ENCODE measurements at places on chromosomes 5 and 9. TPM values are rescaled to one million over a fixed set of nuclear protein-coding genes. Genes with fewer than 3 reads are reported as not detected.

OR2S2 gene
- total RNA-seq = not detected

GRCh38 chr5:79297661-79298060 is 61.7 kb downstream of the JMY start:
- H3K27ac ChIP-seq = no peak overlapping the region
- H3K4me1 ChIP-seq = peaks cover 6% of the 10 kb centered on the region
- DNase-seq = no peak
- no peaks in the 10 kb centered on the region for H3K27me3 ChIP-seq
- no peaks in the 10 kb centered on the region for H3K36me3 ChIP-seq

GFI1B gene
- total RNA-seq = 0.05 TPM

GABRA6 gene
- total RNA-seq = not detected

DNA sequence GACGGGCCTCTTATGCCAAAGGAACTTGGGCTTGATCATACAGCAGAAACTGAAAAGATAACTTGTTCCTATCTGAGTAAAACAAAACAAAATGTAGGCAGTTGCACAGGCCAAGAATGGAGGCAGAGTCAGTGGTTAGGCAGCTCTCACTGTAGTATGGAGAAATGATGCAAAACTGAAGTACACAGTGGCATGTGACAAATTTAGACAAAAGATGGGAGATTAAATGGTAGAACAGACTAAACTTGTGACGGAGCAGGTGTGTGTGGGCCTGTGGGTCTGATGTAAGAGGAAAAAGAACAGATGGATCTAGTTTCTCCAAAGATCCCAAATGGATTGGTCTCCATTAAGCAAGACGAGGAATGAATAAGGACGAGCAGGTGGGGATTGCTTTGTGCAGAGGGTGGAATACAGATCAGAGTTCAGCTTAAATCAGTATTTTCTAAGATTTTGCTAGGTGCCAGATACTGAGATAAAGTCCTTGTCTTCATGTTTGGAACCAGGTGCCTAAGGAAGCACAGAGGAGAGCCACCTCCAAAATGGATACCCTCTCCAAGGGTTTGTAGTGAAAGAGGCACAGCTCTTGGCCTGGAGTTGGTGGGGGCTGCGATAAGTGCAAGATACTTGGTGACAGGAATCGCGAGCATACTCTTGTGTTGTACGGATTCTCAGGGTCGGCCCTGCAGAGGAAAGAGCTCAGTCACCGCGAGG is 722 bp upstream of the DCP2 start:
- no peaks in the 10 kb centered on the region for H3K27me3 ChIP-seq
- H3K27ac ChIP-seq = peak overlapping the region; percentile 35
- DNase-seq = no peak
- H3K4me3 ChIP-seq = peak overlapping the region; percentile 68
- H3K36me3 ChIP-seq = peaks cover 5% of the 10 kb centered on the region
- H3K4me1 ChIP-seq = peaks cover 14% of the 10 kb centered on the region

- no peak overlapping the region for H3K27ac ChIP-seq
- H3K36me3 ChIP-seq = no peaks in the 10 kb centered on the region
- no peaks in the 10 kb centered on the region for H3K4me1 ChIP-seq
- H3K27me3 ChIP-seq = peaks cover 3% of the 10 kb centered on the region
- DNase-seq = no peak
Observed at GRCh38 chr5:140926443-140927227, 536 bp downstream of the PCDHAC1 start.

HAPLN1 gene
- total RNA-seq = 1.2 TPM

C9orf153 gene
- total RNA-seq = not detected

- H3K4me3 ChIP-seq = no peak overlapping the region
- H3K27me3 ChIP-seq = no peaks in the 10 kb centered on the region
- H3K27ac ChIP-seq = no peak overlapping the region
- no peak for DNase-seq
- no peaks in the 10 kb centered on the region for H3K36me3 ChIP-seq
Observed at GRCh38 chr9:122218071-122218934, 10.5 kb downstream of the LHX6 start.

DNA sequence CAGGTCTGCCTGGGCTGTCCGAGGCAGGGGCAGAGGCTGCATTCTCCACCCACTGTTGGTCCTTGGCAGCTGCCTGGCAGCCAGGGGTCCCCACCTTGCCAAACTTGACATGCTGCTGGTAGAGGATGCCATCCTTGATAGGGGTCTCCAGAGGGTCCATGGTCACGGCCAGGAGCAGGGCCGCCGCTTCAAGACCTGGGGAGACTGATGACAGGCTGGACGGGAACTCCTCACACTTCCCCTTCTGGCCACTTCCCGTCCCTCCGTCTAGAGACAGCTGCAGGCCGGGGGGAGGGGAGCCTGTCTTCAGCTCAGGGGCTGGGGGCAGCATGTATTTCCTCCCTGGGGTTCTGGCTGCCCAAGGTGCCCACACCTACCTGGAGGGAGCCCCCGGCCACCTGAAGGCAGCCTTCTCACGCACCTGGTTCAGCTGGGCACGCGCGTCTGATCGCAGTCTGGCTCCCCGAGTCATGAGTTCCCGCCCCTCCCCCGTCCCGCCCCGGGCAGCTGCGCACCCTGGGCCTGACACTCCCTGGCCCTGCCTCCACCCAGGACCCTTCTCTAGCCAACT is at the start of gene DOK3:
TSS of gene DOK3 (minus strand) at position 446 of the 571 bp plus-strand sequence. CDS start at position 160, 286 bp downstream.
- no peak within 1 kb of the TSS for H3K27ac ChIP-seq
- no peak for DNase-seq
- H3K27me3 ChIP-seq = no peaks in the 10 kb centered on the region
- H3K36me3 ChIP-seq = peaks cover 68% of the 10 kb centered on the region
- H3K4me3 ChIP-seq = no peak within 1 kb of the TSS

DNA sequence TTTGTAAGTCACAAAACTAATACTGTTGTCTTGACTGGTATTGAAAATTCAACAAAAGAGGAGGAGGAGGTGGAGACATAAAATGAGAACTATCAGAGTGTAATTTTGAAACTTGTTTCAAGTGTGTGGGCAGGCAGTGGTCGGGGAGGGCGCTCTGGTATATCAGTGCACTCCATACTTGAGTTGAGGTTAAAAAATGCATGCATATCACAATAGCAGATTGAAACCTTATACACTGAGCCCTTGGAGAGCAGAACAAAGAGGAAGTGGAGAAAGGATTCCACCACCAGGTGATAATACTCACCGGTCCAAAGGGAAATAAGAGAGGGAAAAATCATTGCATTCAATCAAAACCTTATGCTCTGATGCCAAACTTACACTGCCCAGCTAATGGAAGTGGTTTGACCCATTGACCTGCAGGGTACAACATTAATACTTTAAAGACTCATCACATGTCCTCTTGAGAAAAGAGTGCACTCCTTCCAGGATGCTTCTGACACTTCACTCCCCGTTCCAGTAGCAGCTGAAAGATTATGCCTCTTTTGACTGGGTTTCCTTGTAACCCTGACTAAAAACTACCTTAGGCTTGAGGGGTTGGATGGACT is 79.5 kb upstream of the FAM169A start:
- no peak overlapping the region for H3K4me3 ChIP-seq
- no peaks in the 10 kb centered on the region for H3K27me3 ChIP-seq
- peaks cover 32% of the 10 kb centered on the region for H3K4me1 ChIP-seq
- H3K27ac ChIP-seq = no peak overlapping the region
- H3K36me3 ChIP-seq = no peaks in the 10 kb centered on the region

DNA sequence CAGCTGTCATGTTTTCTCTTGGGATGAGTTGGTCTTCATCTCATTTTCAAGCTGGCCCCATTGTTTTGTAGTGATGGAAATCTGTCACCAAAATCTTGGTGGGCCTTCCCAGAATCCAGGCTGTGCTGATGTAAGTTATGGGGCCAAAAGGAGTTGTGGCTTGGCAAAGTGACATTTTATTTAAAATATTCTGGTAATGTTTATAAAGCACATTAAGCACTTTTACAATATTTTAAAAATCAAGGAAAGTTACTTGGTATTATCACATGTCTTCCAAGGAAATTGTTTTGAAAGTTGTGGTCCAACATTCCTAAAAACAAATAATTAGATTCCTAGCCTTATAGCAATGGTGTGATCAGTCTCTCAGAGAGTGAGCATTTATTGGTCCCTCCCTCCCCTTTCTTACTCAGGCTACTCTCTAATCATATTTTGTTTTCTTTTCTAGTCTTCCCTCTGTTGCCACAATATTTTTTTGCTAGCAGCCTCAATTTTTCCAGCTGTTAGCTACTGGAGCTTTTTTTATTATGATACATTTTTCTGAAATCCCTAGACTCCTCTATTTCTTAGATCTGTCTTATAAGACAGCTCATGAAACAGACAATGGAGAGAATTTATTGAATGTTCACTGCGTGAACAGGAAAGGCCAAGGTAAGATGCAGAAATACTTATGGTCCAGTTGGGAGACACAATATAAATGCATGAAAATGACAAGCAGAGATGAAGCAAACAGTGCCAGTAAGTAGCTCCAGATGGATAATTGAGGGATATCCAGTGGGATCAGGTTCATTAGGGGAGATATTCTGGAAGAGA is 408.1 kb upstream of the ZNF608 start:
- peaks cover 30% of the 10 kb centered on the region for H3K4me1 ChIP-seq
- H3K27ac ChIP-seq = peak overlapping the region; percentile 75
- no peak overlapping the region for H3K4me3 ChIP-seq
- no peaks in the 10 kb centered on the region for H3K27me3 ChIP-seq
- no peaks in the 10 kb centered on the region for H3K36me3 ChIP-seq

TDRD7 gene
- total RNA-seq = 1.3 TPM

DNA sequence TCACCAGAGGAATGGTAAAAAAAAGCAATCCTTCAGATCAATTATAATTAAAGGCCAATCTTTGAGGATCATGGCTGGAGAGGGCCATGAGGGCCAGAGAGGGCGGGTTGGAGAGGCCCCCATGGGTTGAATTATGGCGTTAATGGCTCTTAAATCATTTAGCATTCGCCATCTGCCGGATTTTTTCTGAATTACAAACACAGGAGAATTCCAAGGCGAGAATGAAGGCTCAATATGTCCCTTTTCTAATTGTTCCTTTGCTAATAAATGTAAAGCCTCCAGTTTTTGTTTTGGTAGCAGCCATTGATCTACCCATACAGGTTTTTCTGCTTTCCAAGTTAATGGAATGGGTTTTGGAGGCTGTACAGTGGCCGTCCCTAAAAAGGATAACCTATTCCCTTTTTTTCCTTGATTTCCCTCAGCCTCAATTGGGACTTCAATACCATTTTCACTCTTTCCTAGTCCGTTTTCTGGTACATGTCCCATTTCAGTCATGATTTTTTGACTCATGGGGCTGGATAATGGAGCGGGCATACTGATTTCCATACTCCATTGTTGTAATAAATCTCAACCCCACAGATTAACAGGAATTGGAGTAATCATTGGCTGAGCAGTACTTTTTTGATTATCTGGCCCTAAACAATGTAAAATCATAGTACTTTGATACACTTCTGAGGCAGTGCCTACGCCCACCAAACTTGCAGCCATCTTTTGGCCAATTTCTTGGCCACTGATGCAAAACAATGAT is 6.7 kb upstream of the TMEM141 start:
- DNase-seq = no peak
- H3K4me1 ChIP-seq = no peaks in the 10 kb centered on the region
- H3K36me3 ChIP-seq = no peaks in the 10 kb centered on the region
- H3K27ac ChIP-seq = no peak overlapping the region
- no peak overlapping the region for H3K4me3 ChIP-seq

CCL27 gene
- total RNA-seq = not detected

DNA sequence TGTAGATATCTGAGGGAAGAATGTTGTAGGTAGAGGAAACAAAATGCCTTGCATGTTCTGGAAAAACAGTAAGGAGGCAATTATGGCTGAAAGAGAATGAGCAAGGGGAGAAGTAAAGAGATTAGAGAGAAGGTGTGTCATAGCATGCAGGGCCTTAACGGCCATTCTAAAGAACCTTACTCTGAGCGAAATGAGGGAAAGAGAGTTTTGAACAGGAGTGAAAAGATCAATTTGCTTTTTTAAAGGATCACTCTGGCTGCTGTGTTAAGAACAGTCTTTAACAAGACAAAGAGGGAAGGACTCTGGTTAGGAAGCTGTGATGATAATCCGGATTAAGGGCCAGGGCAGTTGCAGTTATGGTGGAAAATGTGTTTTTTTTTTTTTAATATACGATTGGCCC is 22.6 kb downstream of the PTBP3 start:
- no peak overlapping the region for H3K27ac ChIP-seq
- no peaks in the 10 kb centered on the region for H3K4me1 ChIP-seq
- H3K27me3 ChIP-seq = no peaks in the 10 kb centered on the region
- H3K4me3 ChIP-seq = no peak overlapping the region
- DNase-seq = no peak

DNA sequence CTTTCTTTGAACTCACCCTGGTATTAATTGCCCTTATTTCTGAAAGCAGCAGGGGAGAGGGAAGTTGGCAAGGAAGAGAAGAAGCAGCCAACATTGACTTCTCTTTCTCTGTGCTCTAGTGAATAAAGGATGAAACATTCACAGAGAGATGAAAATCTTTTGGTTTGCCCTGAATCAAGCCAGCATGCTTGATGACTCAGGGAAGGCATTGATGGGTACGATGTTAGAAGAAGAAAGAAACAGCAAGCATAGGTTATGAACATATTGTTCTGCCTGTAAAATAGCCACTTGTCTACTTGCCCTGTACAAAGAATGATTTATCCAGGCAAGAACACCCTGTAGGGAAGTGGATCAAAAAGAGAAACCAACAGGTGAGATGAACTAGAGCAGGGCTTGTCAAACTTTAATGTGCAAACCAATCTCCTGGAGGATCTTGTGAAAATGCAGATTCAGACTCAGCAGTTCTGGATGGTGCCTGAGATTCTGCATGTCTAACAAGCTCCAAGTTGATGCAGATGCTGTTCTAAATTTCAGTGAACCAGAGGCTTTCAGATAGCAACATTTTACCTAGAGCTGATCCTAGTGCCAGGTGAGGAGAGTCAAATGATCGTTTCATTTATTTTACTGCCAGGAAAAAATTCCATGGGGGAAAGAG is 586.6 kb upstream of the TLE4 start:
- no peak overlapping the region for H3K4me3 ChIP-seq
- peak overlapping the region; percentile 6 for H3K27ac ChIP-seq

EFNA5 gene
- total RNA-seq = 0.22 TPM

DNA sequence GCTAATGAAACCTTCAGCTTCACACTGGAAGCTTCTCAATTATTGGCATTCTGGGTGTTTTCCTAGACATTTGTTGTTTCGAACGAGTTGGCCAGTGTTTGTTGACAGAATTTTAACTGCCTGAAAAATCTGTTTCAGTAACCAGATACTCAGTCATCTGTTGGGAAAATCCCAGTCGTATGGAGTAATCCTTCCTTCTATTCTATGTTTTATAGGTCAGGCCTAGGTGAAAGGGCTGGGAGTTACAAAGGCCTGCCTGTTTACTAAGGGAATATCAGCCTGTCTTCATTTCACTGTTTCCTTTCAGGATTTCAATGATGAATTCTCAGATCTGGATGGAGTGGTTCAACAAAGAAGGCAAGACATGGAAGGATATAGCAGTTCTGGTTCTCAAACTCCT is 59.9 kb downstream of the GRAMD2B start:
- peaks cover 94% of the 10 kb centered on the region for H3K36me3 ChIP-seq
- peak overlapping the region; percentile 8 for H3K27ac ChIP-seq
- H3K4me1 ChIP-seq = no peaks in the 10 kb centered on the region
- DNase-seq = no peak
- H3K27me3 ChIP-seq = no peaks in the 10 kb centered on the region
- H3K4me3 ChIP-seq = no peak overlapping the region

Data from SJSA1 (cell line).